ENCODE measurements at places on chromosomes 2 and 18.

DNA sequence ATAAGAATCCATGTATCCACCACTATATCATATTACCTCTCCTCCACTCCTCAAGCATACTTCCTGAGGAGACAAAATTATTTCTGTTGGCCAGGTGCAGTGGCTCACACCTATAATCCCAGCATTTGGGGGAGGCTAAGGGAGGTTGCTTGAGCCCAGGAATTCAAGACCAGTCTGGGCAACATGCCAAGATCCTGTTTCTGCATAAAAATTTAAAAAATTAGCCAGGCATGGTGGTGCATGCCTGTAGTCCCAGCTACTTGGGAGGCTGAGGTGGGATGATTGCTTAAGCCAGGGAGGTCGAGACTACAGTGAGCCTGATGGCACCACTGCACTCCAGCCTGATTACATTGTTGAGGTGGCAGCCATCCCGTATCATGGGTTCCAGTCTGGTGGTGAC lies 9.2 kb downstream of the INHA start:
- no peak for DNase-seq

DNA sequence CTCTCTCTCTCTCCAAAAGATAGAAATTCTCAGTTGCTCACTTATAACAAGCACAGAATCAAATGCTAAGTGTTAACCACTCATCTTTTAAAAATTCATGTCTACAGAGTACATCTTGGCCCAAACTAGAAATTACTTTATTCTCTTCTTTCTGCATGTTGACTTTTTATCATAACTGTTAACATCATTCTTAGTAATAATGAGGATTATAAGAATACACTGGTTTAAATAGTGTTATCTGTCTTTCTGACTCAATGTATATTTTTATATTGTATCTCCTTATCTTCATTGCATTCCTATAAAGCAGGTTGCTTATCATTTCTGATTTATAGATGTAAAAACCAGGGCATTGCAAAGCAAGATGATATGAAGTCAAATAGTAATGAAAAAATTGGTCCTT lies 17.8 kb upstream of the KLF7 start:
- no peak for DNase-seq

DNA sequence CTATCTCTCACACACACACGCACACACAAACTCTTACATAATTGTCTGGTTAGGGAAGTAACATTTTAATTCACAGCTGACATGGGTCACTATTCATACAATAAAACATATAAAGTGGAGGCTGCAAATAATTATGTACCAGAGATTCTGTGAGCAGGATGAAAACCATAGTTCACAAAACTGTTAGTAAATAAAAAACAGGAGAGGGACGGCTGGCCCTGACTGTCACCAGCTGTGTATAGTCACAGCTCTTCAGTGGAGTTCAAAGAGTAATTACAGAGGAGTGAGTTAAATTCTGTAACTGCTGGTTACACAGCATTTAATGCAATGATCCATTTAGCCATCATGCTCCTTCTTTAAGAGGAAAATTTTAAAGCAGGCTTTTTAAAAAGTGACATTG lies 76.9 kb downstream of the NRXN1 start:
- no peak for DNase-seq

DNA sequence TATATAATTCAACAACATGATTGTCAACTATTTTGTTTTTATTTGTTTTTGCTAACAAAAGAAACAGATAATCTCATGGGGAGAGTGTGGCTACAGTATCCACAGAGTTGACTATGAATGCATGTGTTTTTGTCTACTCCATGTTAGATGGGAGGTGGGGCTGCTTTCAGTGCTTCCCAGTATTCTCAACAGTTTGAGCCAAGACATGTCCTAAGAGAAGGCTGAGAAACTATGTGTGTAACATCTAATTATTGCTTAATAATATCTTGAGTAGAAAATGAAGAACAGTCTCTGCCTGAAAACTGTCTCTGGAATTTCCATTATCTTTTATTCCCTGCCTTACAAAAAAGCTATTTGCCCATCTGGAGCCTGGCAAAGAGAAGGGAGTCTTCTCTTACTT lies 178.8 kb upstream of the MMADHC start:
- DNase-seq: no peak

DNA sequence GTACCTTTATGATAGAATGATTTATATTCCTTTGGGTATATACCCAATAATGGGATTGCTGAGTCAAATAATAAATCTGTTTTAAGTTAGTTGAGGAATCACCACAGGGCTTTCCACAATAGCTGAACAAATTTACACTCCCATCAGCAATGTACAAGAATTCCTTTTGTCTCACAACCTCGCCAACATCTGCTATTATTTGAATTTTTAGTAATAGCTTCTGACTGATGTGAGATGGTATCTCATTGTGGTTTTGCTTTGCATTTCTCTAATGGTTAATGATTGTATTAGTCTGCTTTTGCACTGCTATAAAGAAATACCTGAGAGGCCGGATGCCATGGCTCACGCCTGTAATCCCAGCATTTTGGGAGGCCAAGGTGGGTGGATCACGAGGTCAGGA lies 1387.6 kb upstream of the ACVR2A start:
- no peak for DNase-seq

DNA sequence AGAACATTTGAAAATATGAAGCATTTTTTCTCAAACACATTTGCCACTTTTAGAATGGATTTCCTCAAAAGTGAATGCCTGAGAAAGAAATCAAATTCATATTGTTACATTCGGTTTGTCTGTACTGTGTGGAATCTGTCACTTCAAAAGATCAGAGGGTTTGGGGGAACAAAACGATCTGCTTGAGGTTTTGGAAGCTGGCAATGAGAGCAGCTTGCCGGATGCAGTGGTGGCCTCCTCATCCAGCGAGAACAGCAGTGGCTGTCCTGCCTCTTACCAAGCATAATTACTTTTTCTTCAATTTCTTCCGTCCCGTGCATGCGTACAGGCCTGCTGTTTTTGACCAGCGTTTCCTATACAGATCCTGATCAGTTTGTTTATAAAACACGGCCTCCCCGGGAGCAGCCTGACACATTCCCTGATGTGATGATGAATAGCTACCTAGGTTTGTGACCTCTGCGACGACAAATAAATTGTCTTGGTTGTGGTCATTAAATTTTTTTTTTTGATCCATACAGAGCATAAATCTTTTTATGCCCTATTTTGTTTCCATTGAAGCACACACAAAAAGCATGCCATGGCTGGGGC lies 45.2 kb downstream of the ITGA6 start:
- DNase-seq: no peak

GRCh38 chr2:173205375-173205774 lies 129.7 kb downstream of the MAP3K20 start:
- DNase-seq: no peak

- no peak for DNase-seq
These were observed 960.1 kb downstream of the CPS1 start for GRCh38 chr2:211516537-211516936.

- no peak for DNase-seq
These were observed 9.3 kb downstream of the IL1F10 start for GRCh38 chr2:113076954-113077669.

GRCh38 chr2:122148128-122148767 lies 392.8 kb downstream of the TSN start:
- no peak for DNase-seq

- DNase-seq: no peak
These were observed 88.9 kb upstream of the BCL2L11 start for GRCh38 chr2:111031546-111032478.

DNA sequence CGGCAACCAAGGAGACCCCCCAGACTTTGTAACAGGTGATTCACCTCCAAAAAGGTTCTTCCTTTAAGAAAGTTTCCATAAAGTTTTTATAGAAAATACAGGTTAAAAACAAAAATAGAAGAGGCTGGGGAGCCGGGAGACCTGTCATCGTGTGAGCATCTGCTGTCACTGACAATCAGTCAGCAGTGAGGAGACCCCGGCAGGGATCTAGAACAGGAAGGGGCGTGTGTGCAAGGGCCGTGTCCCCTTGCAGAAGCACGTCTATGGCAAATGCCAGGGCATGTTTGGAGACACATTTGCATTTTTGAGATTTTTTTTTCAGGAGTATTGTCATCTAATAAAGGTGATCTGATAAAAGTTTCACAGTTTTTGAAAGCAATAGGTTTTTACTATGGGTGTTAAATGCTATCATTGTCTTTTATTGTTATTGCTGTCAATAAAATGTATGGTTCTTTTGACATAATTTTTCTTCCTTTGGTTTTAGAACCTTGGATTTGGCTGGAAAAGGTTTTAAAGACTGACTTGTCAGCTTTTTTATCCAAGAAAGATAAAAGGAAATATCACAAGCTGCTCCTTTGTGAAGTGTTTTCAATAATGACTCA lies 52.1 kb downstream of the MTCL1 start:
- DNase-seq: no peak

GRCh38 chr18:77108821-77109647 lies 23.5 kb downstream of the MBP start:
- DNase-seq: no peak

DNA sequence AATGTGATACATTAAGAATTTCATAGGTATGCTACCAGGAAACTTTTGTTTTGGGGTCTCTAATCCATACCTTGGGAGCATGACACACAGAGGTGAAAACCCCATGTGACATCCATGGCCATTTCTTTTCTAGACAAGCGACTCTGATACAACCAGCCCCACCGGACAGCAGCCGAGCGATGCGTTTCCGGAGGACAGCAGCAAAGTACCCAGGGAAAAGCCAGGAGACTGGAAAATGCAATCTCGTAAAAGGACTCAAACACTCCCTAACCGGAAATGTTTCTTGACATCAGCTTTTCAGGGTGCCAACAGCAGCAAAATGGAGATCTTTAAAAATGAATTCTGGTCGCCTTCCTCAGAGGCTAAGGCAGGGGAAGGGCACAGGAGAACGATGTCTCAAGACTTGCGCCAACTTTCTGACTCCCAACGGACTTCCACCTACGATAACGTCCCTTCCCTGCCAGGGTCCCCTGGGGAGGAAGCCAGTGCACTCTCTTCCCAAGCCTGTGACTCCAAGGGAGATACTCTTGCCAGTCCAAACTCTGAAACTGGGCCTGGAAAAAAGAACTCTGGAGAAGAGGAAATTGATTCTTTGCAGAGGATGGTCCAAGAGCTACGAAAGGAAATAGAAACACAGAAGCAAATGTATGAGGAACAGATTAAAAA lies 48.9 kb downstream of the BMP10 start:
- DNase-seq: no peak

DNA sequence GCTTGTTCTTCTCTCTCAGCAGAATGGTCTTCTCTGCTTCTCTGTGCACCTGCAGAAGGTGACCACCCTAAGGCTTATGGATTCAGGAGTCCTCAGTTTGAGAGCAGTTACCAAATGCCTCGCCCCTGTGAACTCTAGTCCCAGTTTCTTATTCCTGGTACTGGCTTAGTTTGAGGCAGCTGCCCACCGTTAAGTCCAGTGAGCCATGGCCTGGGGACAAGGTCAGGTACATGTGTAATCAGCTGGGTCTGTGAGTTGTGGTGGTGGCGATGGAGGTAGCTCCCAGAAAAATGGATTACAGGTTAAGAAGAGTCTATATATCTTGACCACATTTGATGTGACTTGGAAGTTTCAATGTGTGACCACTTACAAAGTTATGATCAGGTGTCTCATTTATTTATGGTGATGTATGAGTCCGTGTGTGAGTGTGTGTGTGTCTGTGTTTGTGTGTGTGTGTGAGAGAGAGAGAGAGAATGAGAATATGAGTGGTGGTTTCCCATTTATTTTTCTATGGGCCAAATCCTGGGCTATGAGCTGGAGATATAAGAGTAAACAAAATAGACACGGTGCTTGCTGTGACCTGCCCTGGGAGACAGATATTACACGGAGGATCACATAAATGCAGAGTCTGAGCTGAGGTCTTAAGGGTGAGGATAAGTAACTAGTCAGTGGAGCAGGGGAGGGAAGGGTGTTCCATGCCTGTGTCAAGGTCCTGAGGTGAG lies 13.0 kb upstream of the IL1RN start:
- no peak for DNase-seq
